Colonic mucosa (tissue), 4 donors: ENCODE measurements at places on chromosomes 4 and X. TPM values are rescaled to one million over a fixed set of nuclear protein-coding genes. Genes with fewer than 3 reads are reported as not detected.

DNA sequence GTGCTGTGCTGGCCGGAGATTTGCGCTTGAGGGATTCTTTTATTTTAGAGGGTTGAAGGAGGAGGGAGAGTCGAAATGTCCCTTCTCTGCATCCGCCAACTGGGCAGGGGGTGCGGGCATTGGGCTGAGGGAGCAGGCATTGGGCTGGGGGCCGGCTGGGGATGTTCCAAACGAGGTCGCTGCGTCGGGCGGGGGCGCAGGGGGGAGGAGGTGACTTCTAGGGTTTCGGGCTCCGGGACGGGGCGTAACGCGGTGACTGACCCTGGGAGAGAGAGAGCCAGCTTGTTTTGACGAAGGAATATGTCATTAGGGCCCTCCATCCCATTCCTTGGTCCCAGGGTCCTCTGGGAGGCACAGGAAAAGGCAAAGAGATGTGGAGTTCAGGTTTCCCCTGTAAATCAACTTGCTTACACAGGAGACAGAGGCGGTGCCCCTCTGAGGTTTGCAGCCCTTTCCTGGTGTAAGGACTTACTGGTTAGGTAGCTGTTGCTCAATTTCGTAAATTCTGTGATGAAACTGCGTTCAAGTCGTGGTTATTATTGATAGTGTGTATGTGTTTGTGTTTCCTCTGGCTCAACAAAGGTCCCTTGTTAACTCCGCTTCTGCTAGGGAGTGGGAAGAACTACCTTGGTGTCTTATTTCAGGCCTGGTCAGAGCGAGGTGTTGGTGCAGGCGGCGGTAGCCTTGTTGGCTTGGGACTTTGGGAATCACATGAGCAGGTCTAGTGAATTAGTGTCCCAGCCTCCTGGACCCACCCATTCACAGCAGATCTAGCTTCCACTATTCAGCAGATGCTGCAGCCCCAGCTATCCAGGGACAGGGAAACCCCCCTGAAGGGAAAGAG lies 716 bp downstream of the FHIP1A start:
- peak overlapping the region; percentile 55 for H3K4me3 ChIP-seq
- DNase-seq, result peak; percentile 77
- H3K36me3 ChIP-seq, result no peaks in the 10 kb centered on the region
- H3K27ac ChIP-seq, result peak overlapping the region; percentile 83
- no peaks in the 10 kb centered on the region for H3K4me1 ChIP-seq

DNA sequence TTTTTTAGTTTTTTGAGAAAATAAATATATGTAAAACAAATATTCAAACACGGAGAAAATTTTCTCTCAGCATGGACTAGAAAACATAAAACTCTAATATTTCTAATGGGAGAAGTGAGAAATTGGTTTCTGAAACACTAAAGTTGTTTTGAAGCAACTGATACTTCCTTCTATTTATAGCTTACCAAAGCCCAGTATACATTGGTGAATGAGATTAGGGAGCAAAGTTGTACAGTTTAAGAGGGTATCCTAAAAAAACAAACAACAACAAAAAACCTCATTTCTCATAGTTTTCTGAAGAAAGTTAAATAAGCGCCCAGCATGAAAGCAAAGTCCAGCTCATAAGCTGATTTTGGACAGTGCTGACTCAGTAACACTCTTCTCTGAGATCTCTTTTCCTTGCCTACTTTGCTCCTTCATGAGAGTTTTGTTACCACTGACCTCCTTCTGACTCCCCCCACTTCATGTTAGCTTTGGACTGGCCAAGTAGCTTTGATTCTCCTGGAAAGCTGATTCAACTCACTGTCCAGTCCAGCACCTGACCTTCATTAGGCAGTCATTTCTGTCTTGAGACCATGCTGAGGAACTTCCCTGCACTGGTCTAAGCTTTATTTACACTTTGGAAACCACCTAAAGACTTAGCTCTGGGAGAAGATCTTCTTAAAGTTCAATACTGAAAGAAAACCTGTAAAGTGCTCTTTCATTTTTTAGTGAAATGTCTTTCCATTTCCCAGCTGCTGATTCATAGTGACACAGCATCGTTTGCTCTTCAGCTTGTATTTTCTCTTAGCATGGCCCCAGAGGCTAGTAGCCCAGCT lies 21.8 kb upstream of the P2RY10 start:
- H3K4me1 ChIP-seq, result no peaks in the 10 kb centered on the region
- no peaks in the 10 kb centered on the region for H3K27me3 ChIP-seq
- H3K27ac ChIP-seq, result no peak overlapping the region
- no peak for DNase-seq

- no peaks in the 10 kb centered on the region for H3K36me3 ChIP-seq
- H3K4me3 ChIP-seq, result no peak overlapping the region
- H3K27me3 ChIP-seq, result no peaks in the 10 kb centered on the region
- peak; percentile 82 for DNase-seq
These were observed 21.0 kb upstream of the DCTD start for GRCh38 chr4:182938205-182938645.

GRCh38 chr4:77358315-77358928 lies 201.4 kb downstream of the CCNG2 start:
- no peaks in the 10 kb centered on the region for H3K27me3 ChIP-seq
- H3K4me1 ChIP-seq, result no peaks in the 10 kb centered on the region
- no peak overlapping the region for H3K4me3 ChIP-seq
- no peak overlapping the region for H3K27ac ChIP-seq
- no peaks in the 10 kb centered on the region for H3K36me3 ChIP-seq

The MAGEB1 gene
- not detected for total RNA-seq

The GAGE13 gene
- total RNA-seq, result not detected

The ITGB1BP2 gene
- 0.96 TPM for total RNA-seq

The MAGEA4 gene
- total RNA-seq, result not detected
